Activated naive CD4-positive, alpha-beta T cell treated with Interleukin-2 at 50 U/mL for 16 hours (primary cell): ENCODE measurements at places on chromosomes 5 and 9.

DNA sequence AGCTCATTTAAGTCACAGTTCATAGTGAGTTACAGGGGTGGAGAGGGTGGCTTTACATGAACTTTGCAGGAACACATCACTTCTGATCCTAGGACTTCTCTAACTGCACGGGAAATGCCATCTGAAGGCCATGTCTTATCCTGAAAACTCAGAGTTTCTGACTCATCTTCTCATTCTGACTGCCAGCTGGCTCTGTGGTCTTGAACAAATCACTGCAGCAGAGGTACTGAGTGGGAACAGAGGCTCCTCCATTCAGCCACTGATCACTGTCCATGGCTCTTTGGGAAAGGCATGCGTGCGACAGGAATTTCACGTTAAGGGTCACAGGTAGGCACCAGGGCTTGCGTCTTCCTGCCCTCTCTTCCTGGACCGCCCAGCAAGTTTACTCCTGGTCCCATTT, 114.6 kb upstream of the LRRTM2 start:
- DNase-seq = no peak

GRCh38 chr9:126694206-126695081, 80.7 kb downstream of the LMX1B start:
- DNase-seq = no peak

GRCh38 chr5:113271015-113271414, 163.8 kb downstream of the TSSK1B start:
- no peak for DNase-seq

GRCh38 chr5:170740551-170741205, 42.8 kb upstream of the GABRP start:
- no peak for DNase-seq

DNA sequence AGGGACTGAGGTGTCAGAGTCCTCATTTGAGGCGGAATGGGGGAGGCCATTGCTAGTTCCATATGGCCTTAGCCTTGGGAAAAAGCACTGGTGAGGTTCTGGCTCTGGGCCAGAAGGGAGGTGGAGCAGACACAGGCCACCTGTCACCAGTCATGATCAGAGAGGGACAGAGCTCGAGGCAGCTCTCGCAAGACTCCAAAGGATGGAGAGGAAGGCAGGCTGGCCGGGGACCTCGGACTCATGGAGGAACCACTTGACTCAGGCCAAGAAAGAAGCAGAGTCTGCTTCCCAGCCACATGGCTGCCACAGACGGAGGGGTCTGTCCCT, 29.2 kb upstream of the NSMF start:
- no peak for DNase-seq

- no peak for DNase-seq
These were observed 235.7 kb downstream of the TUSC1 start for GRCh38 chr9:25442526-25442925.

- DNase-seq = no peak
These were observed 22.5 kb downstream of the TICAM2 start for GRCh38 chr5:115579747-115580173.

- no peak for DNase-seq
These were observed 32.8 kb downstream of the ENTREP1 start for GRCh38 chr9:69357821-69358220.

DNA sequence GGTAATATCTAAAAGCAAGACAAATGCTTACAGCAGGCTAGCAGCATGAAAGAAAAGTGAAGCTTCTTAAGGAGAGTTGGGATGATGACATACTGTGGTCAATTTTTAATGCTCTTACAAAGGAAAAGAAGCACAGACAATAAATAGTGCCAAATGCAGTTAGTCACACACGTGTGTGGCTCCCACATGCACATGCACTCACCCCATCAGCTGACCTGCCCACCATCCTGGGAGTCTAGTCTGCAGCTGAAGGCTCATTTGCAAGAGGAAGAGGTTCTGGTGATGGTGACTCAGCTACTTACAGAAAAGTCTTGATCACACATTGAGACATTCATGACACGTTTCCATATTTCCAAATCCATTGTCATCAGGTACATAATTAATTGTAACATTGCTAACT, 129.3 kb downstream of the MRPL36 start:
- DNase-seq = no peak

- no peak for DNase-seq
These were observed 154.1 kb downstream of the SNX18 start for GRCh38 chr5:54671681-54672080.

GRCh38 chr5:119290607-119291006, 65.2 kb upstream of the TNFAIP8 start:
- DNase-seq = no peak

- no peak for DNase-seq
These were observed 36.4 kb downstream of the RNF180 start for GRCh38 chr5:64201996-64202395.

DNA sequence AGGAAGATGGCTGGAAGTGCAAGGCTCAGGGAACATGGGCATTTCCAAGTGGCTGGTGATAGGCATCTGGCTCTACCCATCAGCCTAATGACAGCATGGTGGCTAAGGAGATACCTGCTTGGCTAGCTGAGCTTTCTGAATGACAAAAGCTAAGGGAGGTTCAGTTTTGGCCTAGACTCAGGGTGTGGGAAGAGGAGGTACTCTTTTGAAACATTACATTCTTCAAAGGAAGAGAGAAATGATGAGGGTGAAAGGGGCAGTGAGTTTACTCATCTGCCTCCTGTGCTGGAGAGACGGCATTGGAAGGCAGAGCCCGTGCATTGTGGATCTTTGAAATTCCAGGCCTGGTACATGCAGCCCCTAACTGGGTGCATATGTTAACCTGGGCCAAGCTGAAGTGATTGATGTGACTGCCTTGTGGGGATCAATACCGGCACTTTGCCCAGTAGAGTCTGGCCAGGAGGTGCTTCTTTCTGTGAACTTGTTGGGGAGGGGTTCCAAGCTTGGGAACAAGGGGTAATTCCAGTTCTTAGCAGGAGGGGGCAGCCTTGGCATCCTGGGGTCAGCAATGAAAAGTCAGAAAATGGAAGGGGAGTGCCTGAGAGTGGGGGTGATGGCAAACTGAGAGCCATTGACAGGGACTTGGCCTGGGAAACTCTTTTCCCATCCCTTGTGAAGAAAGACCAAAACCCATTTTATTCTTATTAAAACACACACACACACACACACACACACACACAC, 108.6 kb downstream of the ACER2 start:
- no peak for DNase-seq

- no peak for DNase-seq
These were observed 35.9 kb upstream of the LECT2 start for GRCh38 chr5:135990528-135991255.

DNA sequence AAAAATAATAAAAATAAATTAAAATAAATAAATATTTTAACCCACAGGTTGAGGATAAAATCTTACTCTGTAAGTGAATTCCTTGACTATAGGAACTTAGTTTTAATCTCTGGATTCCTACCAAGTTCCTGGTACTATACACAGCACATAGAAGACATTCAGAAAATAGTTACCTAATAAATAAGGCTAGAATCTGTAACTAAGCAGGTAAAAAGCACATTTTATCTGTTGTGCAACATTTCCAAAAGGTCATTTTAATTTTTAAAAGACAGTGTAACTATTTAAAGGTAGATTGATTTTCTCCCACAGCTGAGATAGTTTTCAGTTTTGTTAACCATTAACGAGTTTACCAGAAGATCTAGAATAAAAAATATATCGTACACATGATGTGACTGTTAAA, 47.8 kb downstream of the MLANA start:
- DNase-seq = no peak

GRCh38 chr5:91848453-91848852, 465.3 kb upstream of the ARRDC3 start:
- DNase-seq = no peak

GRCh38 chr9:108755979-108756378, 99.8 kb downstream of the ACTL7B start:
- DNase-seq = no peak

DNA sequence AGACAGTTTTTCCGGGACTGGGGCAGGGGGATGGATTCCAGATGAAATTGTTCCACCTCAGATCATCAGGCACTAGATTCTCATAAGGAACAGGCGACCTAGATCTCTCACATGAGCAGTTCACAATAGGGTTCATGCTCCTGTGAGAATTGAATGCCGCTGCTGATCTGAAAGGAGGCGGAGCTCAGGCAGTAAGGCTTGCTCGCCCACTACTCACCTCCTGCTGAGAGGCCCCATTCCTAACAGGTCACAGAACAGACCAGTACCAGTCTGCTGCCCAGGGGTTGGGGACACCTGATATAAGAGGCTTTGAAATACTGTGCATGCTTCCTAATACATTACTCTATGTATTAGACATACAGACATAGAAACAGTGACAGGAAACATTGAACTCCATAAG, 41.1 kb downstream of the PTPRD start:
- DNase-seq = no peak

GRCh38 chr9:130990306-130990977, 18.5 kb upstream of the LAMC3 start:
- no peak for DNase-seq

DNA sequence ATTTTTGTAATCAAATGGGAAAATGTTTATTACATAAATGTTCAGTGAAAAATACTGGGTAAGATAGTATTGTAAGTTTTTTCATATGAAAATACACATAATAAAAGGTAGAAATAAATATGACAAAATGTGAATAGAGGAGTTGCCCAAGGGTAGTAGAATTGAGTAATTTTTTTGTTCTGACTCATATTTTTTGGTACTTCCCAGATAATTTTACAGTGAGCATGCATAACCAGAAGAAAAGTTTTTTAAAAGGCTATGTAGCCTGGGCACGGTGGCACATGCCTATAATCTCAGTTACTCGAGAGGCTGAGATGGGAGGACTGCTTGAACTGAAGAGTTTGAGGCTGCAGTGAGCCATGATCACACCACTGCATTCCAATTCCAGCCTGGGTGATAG, 116.9 kb downstream of the PIP5K1B start:
- DNase-seq = no peak

DNA sequence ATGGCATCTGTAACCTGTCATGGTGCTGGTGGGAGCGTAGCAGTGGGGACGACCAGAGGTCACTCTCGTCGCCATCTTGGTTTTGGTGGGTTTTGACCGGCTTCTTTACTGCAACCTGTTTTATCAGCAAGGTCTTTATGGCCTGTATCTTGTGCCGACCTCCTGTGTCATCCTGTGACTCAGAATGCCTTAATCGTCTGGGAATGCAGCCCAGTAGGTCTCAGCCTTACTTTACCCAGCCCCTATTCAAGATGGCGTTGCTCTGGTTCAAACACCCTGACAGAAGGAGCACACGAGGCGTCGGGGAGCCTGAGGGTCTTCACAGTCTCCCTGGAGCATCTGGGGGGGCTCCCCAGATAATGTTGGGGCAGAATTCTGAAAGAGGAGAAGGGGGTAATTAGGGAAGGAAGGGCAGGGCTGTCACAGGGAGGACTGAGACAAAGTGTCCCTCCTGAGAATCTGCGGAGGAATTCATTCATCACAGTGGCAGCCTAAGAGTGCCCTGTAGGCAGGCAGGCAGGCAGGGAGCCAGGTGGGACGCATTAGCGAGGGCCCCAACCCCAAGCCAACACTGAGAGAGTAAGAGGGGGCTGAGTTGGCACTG, 21.3 kb upstream of the NCS1 start:
- no peak for DNase-seq

GRCh38 chr5:58868931-58869330, 286.1 kb downstream of the RAB3C start:
- DNase-seq = no peak

GRCh38 chr9:91720313-91720712, 229.7 kb downstream of the ROR2 start:
- DNase-seq = no peak

DNA sequence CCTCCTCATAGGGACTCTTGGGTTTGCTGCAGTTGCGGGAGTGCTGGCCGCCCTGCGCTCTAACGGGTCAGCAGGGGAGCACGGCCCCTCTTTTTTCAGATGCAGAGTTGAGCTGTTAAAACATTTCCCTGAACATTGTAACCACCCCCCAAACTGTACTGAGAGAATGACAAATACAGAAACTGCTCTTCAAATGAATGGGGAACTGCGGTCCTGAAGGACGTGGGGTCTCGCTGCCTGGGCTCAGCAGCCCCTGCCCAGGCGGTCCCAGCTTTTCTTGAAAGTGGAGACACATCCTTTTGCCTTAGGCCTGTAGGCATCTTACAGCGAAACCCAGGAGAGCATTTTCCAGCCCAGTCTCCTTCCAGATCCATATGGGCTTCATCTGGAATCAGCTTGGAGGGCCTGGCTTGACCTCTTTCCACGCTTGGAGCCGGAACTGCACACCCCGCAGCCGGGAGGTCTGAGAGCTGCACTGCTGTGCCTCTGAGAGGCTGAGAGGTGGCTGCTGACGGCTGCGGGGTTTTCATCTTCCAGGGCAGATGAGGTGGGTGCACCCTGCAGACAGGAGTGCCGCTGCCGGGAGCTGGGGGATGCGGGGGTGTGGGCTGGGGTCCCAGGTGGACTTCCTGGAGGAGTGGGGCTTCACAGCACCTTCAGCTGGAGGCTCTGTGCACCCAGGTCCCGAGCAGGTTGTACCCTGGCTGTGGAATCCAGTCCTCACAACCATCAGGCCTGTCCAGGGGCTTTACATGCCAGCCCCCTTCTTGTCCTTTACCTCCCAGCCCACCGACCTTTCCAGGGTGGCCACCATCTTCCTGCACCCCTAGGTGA, 1.2 kb upstream of the AGPAT2 start:
- no peak for DNase-seq

GRCh38 chr5:102789469-102789868, 34.4 kb downstream of the PAM start:
- DNase-seq = no peak

- DNase-seq = no peak
These were observed 47.8 kb upstream of the IL17B start for GRCh38 chr5:149426931-149427330.

DNA sequence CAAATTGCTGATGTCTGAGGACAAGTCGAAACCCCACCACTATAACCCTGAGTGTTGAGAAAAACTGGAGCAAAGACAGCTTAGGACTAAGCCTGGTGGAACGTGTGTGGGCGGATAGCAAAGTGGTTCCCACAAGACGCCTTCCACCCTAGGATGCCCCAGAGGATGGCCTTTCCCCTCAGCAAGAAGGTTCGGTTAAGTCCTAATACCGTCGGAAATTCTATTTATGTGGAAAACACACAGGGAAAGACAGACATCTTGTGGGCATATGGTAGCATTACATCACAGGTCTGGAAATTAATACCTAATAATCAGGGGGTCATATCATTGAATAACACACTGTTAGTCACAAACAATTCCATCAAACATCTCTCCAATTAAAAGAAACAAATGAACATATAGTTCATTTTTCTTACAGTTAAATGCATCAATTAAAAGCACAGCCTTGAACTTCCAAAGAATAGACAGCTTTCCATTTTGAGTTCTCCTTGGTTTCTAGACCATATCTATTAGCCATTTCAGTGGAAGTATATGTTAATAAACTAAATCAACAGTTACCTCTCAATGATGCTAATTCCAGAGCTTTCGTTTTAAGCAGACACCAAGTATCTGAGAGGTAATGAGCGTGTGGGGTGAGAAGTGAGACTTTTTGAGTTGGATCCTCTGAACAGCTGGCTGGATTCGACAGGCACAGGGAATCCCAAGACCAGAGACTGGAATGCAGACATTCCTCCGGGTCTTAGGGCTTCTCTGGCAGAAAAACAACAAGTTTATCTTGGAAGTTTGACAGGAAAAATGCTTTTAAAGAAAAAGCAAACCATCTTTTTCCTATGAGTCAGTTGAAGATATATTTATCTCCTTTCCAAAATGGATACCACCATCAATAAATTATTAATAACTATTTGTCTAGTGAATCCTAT, 2.9 kb upstream of the ICE1 start:
- no peak for DNase-seq
